CD4-positive, alpha-beta T cell treated with Interleukin-15 for 4 hours (primary cell): ENCODE measurements at places on chromosomes 4 and X.

DNA sequence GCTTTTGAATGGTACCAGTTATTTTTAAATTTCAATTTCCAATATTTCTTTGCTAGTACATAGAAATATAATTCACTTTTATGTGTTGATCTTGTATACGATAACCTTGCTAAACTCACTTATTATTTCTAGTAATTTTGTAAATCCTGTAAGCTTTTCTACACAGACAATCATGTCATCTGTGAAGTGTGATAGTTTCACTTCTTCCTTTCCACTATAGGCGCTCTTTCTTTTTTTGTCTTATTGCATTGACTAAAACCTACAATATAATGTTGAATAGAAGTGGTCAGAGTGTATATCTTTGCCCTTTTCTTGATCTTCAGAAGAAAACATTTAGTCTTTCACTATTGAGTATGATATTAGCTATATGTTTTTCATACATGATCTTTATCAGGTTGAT is 76.6 kb downstream of the ZNF182 start:
- DNase-seq = no peak

DNA sequence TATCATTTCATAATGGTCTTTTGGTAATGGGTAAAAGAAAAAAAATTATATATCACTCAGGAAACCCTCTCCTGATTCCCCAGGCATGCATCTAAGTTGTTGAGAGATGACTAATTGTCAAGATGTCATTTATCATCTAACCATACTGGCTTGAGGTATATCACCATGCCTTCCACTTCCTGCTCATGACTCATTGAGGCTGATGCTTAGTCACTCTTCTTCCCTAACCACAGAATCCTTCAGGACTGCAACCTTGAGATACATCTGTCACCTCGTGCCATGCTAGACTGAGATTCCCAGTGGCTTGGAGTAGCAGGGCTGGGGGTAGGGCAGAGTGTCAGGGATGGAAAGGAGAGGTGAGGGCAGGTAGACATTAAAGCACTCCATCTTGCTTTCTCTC is 782.5 kb upstream of the INTU start:
- DNase-seq = no peak

GRCh38 chrX:47170861-47171692 is 22.6 kb upstream of the UBA1 start:
- no peak for DNase-seq

DNA sequence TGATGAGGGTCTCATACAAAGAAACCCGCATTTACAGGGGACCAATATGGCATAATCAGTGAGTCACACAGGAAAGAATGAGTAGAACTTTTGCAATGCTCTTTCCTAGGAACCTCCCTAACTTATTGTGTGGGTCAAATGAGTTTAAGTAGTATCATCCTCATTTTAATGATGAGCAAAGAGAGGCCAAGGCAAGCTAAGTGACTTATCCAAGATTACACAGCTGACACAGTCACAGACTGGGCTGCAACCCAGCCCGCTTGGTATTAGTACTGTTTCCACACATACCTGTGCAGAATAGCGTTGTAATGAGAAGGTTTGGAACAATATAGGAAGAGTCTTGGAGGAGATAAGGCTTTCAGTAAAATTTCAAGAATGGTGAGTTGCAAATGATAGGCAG is 91.0 kb upstream of the PPP1R2C start:
- DNase-seq = peak; percentile 0

DNA sequence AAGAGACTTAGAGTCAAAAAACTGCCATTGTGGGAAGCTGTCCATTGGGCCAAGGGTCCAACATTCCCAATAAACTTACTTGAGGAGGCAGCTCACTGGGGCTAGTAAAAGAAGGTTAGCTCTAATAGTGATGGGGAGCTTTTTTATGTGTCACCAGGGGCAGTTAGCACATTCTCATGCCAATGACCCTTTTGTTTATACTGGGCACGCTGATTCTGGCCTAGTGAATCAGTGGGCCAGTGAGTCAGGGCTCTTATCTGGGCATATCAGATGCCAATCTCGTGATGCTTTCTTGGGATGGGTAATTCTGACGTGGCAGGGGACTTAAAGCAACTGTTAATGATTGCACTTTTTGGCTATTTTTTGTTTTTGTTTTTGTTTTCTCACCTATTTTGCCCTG is 27.8 kb downstream of the TCEAL1 start:
- DNase-seq = no peak

GRCh38 chr4:138053641-138054301 is 188.4 kb downstream of the SLC7A11 start:
- no peak for DNase-seq

DNA sequence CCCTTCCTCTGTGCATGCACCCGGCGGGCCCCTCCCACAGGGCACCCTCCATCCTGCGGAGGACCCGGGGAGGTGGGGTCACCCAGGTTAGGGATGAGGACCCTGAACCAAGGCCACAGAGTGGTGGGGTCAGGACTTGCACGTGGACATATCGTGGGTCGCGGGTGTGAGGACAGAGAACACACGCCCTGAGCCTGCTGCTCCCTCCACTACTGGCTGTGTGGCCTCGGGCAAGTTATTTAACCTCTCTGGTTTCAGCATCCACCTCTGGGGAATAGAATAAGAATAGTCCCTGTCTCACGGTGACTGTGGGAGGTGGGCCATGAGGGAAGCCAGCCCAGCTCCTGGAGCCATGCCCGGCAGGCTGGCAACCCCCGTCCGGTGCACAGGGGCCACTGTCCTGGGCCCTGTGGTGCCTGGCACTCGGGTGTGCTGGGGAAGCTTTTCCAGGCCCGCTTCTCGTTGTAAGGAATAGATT is 5.1 kb downstream of the PSAPL1 start:
- no peak for DNase-seq

DNA sequence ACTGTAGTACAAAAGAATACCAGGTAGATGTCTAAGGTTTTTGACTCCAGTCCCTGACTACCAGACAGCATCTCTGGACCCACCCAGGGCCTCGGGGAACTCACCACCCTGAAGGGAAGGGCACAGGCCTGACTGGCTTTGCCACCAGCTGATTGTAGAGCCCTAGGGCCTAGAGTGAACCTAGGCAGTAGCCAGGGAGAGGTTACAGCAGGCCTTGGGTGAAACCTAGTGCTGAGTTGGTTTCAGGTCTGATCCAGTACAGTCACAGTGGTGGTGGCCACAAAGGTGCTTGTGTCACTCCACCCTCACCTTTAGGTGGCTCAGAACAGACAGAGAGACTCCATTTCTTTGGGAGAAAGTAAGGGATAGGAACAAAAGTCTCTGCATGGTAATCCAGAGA is 244.8 kb downstream of the KLHL13 start:
- DNase-seq = no peak

- DNase-seq = no peak
These were observed 42.3 kb upstream of the CCSER1 start for GRCh38 chr4:90084967-90085295.

GRCh38 chr4:98827661-98828060 is 101.3 kb downstream of the EIF4E start:
- no peak for DNase-seq

GRCh38 chrX:2967012-2967411 is 37.9 kb upstream of the ARSD start:
- DNase-seq = no peak

DNA sequence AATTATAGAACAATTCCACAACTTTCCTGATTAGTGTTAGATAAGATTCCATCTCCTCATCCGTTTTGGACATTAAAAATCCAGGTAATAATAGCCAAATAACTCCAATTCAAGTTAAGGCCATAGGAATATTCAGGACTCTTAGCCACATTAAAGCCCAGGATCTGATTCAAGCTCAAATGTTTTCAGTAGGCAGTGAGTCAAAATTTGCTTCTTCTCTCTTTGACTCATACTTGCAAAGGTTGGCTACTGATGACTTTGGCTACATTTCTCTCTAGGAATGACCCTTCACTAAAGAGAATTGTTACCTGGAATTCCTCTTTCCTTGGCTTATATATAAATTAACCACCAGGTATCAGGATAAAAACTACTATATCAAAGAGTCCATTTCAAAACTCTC is 354.9 kb upstream of the HS3ST1 start:
- DNase-seq = no peak

DNA sequence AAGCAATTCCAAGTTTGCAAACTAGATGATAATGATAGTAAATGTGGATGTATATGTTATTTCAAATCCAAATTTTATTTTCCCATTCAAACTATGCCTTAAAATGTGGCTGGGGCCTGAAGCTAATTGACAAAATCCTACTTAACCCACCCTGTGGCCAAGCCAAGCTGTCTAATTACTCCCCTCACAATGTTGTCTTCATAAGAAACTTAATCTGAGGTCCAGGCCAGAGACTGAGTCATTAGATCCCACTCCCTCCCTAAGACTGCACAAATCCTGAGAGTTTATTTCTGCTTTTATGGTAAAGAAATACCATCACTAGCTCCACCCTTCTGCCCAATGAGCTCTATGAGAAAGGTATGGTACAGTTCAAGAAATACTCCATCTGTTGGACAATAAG is 16.6 kb downstream of the SMPX start:
- no peak for DNase-seq

GRCh38 chr4:165928601-165929000 is 55.6 kb downstream of the TLL1 start:
- no peak for DNase-seq

DNA sequence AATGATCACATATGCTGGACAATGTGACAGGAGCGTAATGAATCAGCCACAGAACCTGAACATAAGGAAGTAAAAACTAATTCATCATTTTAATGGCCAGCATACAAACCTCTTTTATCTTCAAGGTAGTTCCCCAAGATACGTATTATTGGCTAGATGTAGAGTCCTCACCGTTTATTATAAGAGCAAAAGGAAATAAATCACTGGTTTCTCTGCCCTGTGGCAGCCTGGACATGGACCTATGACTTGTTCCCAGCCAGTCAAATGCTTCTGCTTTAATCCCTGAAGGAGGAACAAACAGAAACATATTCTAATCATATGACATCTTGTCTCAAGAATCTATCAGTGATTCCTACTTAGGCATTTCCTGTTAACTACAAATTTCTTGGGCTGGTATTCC is 86.8 kb upstream of the FAM241A start:
- DNase-seq = no peak

DNA sequence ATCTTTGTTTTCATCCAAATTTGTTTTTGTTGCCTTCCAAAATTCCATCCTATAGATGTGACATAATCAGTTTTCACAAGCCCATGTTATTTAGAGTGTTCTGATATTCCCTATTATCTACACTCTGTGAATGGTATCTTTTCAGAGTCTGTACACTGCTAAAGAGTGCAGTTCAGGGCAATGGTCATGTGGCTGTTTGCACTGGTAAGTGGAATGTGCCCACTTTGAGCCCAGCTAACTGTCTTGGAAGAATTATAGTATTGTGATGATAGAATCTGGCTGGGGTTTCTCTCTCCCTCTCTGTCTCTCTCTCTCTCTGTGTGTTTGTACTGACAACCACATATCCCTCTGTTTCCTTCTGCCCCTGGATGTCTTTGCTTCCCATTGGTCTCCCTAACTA is 37.4 kb upstream of the BEX4 start:
- DNase-seq = no peak

- no peak for DNase-seq
These were observed 70.8 kb downstream of the ADRA2C start for GRCh38 chr4:3836756-3837601.

GRCh38 chr4:57081651-57082621 is 28.2 kb downstream of the IGFBP7 start:
- DNase-seq = no peak

DNA sequence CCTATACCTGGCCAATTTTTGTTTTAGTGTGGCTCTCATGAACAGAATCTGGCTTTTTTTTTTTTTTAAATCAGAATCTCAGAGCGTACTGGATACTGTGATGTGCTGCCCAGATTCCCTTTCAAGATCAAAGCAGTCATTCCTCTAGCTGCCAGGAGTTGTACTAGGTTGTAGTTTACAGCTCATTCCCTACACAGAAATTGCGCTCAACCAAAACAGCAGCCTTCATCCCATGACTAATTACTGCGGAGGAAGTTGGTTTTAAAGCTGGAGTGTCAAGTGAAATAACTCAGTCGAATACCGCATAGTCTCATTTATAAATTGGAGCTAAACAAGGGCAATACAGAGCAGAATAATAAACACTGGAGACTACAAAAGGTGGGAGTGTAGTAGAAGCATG is 12.2 kb upstream of the TMPRSS11B start:
- DNase-seq = no peak

GRCh38 chr4:165630671-165631070 is 242.4 kb upstream of the TLL1 start:
- no peak for DNase-seq

GRCh38 chr4:15250021-15250441 is 177.8 kb upstream of the C1QTNF7 start:
- no peak for DNase-seq

DNA sequence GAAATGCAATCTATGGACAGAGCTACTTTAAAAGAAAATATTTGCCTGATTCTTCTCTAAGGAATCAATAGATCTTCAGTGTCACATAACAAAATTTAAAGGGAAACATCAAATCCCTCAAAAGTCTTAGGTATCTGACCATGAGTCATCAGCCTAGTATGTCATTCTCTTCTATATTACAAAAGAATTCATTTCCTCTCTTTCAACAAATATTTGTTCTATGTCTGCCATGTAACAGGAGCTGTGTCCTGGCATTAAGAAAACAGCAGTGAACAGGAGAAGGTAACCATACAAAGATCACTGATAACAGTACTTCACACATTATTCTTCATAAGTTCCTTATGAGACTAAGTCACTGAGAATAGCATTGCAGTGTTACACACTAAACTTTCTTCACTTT is 243.6 kb upstream of the DKK2 start:
- DNase-seq = no peak

- DNase-seq = no peak
These were observed 222.8 kb upstream of the TEX13C start for GRCh38 chrX:125096870-125097269.

DNA sequence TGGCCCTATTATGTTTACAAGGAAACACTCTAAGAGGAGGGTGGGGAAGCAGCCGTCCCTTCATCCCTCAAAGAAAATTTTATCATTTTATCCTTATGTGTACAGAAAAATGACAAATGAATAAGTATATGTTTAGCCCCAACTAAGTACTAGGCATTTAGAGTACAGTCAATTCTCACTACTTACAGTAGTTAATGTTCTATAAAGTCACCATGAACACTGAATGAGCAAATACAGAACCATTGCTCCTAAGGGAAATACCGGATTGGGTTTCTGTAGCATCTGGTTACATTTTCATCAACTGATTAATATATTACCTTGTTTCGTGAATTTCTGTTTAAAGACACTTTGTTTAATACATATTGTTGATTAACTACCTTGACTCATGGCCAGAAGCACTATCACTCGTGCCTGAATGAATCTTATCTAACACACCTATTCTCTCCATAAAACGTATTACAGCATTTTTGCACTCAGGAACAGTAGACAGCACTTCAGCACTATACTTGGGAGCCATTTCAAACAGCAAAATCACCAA is 109.3 kb downstream of the ASB9 start:
- DNase-seq = no peak

DNA sequence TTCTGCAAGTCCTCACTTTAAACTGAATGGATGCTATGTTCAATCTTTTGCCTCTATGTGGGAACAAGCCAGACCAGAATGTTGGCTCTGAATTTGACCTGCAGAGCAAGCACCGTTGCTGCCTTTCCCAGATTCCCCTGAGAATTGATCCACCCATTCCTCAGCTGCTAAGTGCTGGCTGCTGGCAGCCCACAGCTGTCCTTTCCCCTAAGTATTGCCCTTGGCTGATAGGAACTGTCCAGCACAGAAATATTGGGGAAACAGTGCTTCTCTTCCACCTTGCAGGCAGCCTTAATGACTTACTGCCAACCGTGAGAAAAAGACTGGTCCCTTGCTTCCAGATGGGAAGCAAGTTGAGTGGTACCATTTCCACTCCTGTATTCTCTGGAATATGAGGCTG is 475.9 kb downstream of the PDHA2 start:
- no peak for DNase-seq

GRCh38 chr4:38193236-38193863 is 233.2 kb downstream of the PTTG2 start:
- DNase-seq = no peak
